Activated naive CD4-positive, alpha-beta T cell treated with anti-CD3 and anti-CD28 coated beads, Interleukin-2, amount 50 U/mL, for 16 hours (primary cell): ENCODE measurements at places on chromosomes 1 and 21.

GRCh38 chr1:55428944-55429931 is 214.1 kb upstream of the USP24 start:
- no peak for DNase-seq

DNA sequence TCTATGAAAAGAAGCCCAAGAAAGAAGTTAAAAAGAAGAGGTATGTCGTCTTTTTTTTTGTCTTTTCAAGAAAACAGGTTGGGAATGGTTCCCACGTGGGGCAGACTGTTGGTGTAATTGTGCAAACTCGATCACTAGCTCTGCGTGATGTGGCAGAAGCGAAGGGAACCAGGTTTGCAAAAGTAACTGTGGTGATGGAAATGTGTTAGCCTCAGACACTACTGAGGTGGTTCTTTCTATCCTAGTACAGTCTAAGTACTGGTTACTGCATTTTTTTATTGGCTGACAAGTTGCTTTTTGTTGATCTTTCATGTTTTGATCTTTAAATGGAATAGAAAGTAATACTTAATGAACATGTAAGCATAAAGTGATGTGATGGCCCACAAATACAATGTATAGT is 8.8 kb downstream of the RPL5 start:
- DNase-seq, result no peak

- no peak for DNase-seq
Observed at GRCh38 chr1:235090406-235091069, 38.1 kb downstream of the TOMM20 start.

DNA sequence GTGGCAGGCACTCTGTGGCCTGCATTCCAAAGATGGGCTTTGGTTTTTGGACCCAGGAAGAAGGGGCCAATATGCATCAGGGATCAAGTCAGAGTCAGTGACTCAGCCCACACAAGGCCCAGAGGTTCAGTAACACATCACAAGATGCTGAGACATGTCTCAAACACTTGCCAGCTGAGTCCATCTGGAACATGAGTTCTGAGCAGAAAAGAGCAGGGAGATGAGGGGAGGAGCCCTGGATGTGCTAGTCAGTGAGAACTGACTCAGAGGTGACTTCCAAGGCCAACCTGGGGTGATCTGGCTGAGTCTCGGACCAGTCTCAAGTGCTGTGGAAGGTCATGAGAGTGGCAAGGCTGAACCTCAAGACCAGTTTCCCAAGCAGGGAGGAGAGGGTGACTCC is 150.1 kb downstream of the CDC7 start:
- DNase-seq, result no peak

- no peak for DNase-seq
Observed at GRCh38 chr1:239952348-239953308, 139.1 kb upstream of the FMN2 start.

- DNase-seq, result no peak
Observed at GRCh38 chr1:240888039-240888786, 276.3 kb upstream of the GREM2 start.

- DNase-seq, result peak; percentile 72
Observed at GRCh38 chr1:108199781-108200686, at the start of gene SLC25A24. SLC25A24 (minus strand) TSS chr1:108200343; CDS start chr1:108200138, 205 bp downstream.

DNA sequence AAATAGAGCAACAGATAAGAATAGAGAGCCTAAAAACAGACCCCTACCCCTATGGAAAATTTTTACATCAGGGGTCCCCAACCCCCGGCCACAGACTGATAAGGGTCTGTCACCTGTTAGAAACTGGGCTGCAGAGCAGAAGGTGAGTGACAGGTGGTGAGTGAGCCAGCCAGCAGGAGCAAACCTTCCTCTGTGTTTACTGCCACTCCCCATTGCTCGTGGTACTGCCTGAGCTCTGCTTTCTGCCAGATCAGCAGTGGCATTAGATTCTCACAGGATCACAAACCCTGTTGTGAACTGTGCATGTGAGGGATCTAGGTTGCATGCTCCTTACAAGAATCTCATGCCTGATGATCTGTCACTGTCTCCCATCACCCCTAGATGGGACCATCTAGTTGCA is 174.1 kb downstream of the FOXD2 start:
- no peak for DNase-seq

DNA sequence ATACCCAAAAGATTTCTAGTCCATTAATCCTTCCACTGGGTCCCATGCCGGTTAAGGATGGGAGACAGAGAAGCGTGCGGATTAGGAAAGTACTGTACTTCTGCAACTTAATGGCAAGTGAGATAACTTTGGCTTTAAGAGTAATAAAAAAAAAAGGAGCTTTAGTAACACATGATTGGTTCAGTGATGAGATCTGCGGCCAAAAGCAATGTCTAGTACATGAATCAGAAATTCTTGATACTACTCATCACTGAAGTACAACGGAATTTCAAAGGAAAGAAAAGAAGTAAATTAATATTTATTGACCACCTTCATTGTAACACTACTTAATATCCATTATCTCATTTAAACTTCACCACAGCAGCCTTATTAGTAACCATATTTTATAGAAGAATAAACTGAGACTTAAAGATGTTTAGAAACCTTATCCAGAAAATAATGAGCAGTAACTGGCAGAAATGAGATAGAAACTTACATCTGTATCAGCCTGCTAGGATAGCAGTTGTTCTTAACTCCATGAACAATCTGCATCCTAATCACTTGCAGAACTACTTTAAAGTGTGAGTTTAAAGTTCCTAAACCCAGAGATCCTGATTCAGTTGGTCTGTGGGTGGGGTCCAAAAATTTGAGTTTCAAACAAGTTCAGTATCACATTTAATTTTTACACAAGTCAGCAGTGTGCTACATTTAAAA is 14.1 kb upstream of the NUF2 start:
- DNase-seq, result no peak

GRCh38 chr1:8019229-8019620 is 6.9 kb downstream of the ERRFI1 start:
- DNase-seq, result no peak

DNA sequence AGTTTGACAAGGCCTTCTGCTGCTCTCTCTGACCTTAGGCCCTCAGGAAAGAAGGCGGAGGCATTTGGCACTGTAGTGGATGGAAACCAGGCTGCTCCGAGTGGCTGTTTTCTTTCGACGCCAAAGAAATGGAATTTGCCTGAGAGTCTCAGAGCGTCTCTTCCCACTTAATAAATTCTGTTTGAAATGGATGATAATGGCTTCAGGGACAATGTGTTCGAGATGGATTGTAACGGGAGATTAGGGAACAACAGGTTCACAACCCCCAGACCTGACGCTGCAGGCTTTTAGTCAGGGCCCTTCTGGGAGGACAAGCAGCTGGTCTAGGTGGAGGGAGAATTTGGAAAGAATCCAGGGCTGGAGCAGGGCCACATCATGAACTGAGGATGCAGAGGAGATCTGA is 58.6 kb downstream of the TLR5 start:
- no peak for DNase-seq

- DNase-seq, result no peak
Observed at GRCh38 chr1:93542398-93542797, 94.5 kb downstream of the FNBP1L start.

DNA sequence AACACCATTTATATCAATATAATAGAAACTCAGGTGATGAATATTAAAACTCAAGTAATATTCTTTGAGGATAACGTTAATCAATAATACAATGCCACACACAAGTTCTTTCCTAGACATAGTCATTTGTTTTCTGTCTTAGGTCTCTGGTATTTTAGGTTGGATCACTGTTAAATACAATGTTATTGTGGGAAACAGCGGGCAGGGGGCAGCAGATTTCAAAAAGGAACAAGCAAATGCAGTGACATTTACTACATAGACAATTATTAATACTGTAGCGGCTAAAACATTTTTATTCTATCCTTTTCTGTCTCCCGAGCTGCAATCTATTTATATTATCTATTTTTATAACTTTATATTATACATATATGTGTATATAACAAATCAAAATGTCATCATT is 186.4 kb upstream of the ZNHIT6 start:
- no peak for DNase-seq
